COLO829 (cell line): ENCODE measurements at places on chromosomes 4 and X.

- DNase-seq = no peak
Observed at GRCh38 chr4:118345813-118346212, 7.0 kb downstream of the PRSS12 start.

DNA sequence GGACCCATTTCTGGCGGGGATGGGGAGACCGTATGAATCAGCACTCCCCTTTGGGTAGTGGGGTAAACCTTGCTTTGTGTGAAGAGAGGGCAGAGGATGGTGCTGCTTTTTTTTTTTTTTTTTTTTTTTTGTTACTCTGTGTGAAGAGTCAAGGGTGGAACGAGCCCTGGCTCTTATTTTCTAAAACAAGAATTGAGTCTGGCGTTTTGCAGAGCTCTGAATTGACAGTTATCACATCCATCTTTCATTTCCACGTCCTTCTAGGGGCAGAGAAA lies 1.2 kb downstream of the SLAIN2 start:
- DNase-seq = no peak

- no peak for DNase-seq
Observed at GRCh38 chr4:173264684-173265185, 69.4 kb downstream of the HMGB2 start.

DNA sequence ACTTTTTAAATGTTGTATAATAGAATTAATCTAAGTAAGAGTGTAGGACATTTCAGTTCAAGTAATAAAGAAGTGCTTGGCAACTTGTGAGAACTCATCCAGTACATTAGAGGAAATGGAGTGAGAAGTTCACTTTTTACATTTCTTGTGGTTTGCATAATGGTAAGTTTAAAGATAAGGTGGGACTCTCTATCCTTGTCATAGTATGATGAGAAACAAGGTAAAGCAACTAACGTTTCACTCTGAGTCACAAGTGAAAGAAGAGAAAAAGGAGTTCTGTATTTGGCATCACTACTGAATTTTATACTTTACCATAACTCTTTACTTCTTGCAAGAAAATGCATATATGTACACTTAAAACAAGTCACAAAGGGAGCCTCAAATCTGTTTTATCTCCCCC lies 219.4 kb downstream of the SLC4A4 start:
- DNase-seq = no peak

- no peak for DNase-seq
Observed at GRCh38 chr4:147863111-147863747, 131.3 kb downstream of the ARHGAP10 start.

GRCh38 chrX:134161162-134161561 lies 75.8 kb upstream of the CCDC160 start:
- DNase-seq = no peak

- no peak for DNase-seq
Observed at GRCh38 chr4:189823591-189823990, 117.1 kb upstream of the FRG1 start.
